ENCODE measurements at places on chromosomes 4 and X.

DNA sequence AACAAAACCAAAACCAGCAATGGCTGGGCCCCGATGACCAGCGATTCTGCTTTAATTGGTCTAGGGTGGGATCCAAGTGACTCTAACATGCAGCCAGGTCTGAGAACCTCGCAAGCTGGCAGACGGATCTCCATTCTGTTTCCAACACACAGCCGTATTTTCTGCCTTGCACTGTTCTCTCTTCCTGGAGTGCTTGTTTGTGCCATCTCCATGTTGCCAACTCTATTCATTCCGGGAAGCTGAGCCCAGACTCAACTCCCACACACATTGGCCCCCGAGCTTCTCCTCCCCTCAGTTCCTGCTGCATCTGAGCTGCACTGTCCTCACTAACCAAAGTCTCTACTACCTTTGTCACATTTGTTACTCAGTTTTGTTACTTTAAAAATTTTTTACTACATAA lies 35.6 kb downstream of the GEMIN8 start:
- no peak for DNase-seq

DNA sequence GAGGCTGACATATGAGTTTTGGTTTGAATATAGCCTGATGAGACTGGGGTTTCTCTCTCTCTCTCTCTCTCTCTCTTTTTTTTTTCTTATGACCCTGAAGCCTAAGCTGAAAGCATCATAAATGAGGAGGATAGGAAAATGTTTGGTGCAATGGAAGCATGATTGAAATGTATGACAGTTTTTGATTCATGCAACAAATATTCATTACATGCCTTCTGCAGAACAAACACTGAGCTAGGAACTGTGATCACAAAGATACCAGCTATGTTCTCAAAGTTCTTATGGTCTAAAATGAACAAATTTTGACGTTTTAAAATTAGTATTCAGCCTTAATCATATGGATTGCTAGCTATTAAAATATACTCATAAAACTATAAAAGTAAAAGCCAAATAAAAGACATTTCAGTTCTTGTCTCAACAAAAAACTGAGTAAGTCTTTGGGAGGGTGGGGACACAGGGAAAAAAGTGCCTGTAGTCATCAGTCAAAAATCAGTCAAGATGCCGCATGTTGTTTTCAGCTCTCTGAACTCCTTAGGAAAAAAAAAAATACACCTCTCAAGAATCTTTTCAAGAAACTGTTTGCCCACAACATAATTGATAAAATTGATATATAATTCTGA lies 57.2 kb downstream of the NKX6-1 start:
- no peak for DNase-seq

GRCh38 chr4:3483471-3483921 lies 20.4 kb downstream of the DOK7 start:
- DNase-seq = no peak

GRCh38 chrX:10399043-10399741 lies 221.2 kb downstream of the MID1 start:
- DNase-seq = no peak

DNA sequence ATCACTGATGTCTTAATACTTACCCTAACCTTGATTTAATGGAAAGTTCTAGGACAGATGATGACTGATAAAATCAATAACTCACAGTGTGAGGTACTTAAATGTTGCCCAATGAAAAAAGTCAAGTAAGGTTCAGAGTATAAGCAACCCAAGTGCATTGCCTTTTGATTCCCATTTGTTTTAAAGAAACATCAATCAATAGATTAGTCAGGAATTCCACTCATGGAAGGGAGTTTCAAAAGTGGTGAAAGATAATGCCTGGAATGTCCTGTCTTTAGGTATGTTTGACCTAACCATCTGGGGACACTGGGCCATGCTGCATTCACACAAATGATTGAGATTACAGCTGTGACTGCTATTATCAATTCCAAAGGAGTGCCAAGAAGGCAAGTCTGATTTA lies 259.7 kb downstream of the PPARGC1A start:
- DNase-seq = no peak

- DNase-seq = no peak
Observed at GRCh38 chrX:29295987-29296680, 708.9 kb downstream of the IL1RAPL1 start.

DNA sequence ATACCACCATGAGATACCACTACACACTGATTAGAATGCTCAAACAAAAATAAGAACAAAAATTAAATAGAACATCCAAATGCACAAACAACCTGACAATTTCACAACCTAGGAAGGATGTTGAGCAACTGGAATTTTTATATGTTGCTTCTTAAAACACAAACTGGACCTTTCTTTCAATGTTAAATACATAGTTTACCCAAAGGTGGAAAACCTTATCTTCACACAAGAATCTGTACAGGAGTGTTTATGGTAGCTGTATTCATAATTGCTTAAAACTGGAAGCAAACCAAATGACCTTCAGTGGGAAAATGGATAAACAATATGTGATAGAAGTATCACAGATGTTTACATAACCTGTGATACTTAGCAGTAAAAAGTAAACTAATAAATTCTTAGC lies 573.8 kb downstream of the MAGEB5 start:
- DNase-seq = no peak

- no peak for DNase-seq
Observed at GRCh38 chr4:76641758-76642157, 206.7 kb downstream of the SHROOM3 start.

DNA sequence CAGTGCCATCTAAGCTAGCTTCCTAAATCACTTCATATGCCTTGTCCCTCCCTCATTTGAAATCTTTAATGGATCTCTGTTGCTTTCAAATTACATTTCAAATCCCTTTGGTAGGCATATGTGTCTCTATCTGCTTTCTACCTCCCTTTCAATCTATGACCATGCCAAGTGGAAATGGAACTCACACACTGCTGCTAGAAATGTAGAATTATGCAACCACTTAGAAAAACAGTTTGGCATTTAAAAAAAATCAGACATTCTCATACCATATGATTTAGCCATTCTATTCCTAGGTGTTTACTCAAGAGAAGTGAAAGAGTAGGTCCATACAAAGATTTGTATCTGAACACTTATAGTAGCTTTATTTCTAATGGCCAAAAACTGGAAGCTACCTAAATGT lies 413.5 kb upstream of the INTU start:
- no peak for DNase-seq

- no peak for DNase-seq
Observed at GRCh38 chr4:125353131-125353530, 38.4 kb downstream of the FAT4 start.
